ENCODE measurements at places on chromosomes 1 and 21.

DNA sequence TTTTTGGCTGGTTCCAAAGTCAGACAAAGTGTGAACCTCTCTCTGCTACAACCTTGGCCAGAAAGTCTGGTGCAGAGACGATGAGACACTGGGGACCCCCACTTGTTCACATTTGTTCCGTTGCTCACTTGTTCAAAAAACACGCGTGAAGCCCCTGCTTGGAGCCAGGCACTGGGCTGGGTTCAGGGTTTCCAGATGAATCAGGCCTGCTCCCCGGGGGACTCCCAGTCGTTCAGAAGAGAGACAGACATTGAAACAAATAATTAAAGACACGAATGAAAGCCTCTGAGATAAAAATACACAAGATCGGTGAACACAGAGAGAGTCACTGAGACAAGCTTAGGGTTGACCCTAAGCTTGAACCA, 101.5 kb upstream of the RUNX3 start:
- no peak for DNase-seq

DNA sequence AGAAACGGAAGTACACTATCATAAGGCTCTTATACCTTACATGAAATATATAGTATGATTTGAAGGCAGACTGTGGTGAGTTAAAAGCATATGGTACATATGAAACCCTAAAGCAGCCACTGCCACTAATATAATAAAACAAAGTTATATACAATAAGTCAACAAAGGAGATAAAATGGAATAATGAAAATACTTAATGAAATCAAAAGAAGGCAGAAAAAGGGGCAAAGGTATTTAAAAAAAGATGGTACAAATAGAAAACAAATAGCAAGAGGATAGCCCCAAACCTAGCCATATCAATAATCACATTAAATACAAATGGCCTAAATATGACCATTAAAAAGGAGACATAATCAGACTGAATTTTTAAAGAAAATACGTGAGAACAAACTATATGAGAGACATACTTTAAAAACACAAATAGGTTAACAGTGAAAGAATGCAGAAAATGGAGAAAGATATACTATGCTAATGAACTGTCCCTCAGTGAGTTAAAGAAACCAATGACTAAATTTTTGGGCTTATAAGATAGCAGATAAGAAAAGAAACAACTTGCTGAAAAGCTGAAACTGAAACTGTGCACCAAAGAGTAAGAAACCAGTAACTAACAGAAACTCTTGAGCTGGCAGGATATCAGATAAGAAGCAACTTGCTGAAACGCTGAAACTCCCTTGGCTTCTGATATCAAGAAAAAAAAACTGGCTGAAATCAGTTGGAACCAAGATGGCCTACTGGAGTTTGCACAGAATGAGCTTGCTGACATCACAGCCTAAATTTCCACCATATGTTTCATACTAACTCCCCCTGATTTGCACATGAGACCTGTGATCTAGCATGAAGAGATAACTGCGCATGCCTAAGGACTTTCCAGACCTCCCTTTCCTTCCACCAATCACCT, 44.3 kb upstream of the IL10 start:
- DNase-seq, result no peak

DNA sequence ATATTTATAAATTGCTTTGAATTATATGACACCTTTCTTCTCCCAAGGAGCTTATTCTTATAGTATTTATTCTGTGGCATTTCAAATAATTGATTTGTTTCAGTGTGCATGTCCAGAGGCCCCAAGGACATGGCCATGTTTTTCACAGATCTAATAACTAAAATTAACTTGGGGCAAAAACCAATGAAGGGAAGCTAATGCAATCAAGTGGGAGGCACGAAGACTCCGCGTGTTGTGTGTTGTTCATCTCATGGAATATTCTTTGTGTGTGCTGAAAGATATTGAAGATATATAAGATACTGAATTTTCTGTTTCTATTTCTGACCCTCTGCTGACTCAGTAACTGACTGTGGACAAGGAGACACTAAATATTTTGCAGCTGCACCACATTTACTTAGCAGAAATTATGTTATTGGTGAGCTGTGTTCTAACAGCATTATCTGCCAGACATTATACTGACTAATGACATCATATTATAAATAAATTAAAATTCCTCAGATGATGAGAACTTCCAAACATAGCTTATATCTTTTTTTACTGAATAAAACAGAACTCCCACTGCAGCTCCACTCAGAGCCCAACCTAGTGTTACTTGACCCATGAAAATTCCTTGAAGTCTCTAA, 519.3 kb upstream of the CXADR start:
- DNase-seq, result no peak

GRCh38 chr1:246086191-246086590, 420.9 kb downstream of the SMYD3 start:
- DNase-seq, result no peak

GRCh38 chr1:1430114-1430982, 5.1 kb upstream of the VWA1 start:
- DNase-seq, result no peak

- no peak for DNase-seq
Measured at GRCh38 chr1:178291166-178291565, 197.3 kb downstream of the RASAL2 start.

GRCh38 chr1:29502225-29502910, 266.0 kb downstream of the PTPRU start:
- DNase-seq, result no peak

DNA sequence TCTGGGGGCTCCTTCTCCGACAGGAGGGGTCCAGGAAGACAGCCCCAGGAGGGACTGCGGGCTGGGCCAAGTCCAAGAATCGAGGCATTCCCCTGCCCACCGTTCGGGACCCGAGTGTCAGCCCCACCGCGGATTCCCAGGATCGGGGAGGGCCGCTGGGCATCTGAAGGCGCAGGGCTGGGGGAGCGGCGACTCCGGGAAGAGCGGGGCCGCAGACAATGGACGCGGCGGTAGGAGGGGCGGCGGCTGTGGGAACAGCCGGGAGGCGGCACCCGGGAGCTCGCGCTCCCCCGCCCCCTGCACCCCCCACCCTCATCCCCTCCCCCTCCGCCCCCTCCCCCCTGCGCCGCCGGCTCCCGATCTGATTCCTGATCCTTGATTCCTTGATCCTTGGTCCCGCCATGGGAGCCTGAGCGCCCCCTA, at the start of gene VANGL2:
TSS of gene VANGL2 (plus strand) at position 342 of the 423 bp plus-strand sequence. CDS start 15,274 bp downstream, outside the sequence.
- no peak for DNase-seq

GRCh38 chr1:206589206-206589605, 23.1 kb downstream of the EIF2D start:
- DNase-seq, result no peak

GRCh38 chr1:197798492-197798891, 23.2 kb upstream of the DENND1B start:
- DNase-seq, result no peak

DNA sequence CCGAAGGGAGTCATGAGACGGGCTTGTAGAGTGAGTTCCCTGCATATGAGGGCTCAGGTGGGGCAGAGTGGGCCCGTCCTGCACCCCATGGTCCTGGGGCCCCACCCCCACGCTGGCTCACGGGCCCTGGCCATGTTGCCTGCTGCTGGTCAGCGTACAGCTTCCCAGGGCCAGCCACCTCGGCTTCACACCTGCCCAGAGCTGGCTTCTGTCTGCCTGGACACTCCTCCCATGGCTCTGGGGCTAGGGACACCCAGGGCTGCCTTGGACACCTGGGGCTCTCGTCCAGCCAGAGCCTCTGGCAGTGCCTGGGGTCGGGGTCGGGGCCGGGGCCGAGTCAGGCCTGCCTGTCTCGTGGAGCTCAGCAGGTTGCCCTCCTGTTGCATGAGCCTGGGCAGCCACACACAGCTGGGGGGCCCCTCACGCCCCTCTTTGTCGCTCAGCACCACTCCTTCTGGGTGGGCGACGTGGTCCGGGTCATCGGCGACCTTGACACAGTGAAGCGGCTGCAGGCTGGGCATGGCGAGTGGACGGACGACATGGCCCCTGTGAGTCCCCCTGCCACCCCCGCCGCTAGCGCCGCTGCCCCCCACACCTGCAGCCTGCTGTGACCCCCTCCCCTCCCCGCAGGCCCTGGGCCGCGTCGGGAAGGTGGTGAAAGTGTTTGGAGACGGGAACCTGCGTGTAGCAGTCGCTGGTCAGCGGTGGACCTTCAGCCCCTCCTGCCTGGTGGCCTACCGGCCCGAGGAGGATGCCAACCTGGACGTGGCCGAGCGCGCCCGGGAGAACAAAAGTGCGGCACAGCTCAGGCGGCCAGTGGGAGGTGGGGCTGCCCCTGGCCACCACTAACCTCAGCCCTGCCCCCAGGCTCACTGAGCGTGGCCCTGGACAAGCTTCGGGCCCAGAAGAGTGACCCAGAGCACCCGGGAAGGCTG, 5.5 kb upstream of the MMP23B start:
- no peak for DNase-seq

GRCh38 chr1:116546354-116546977, 24.4 kb downstream of the CD58 start:
- no peak for DNase-seq

DNA sequence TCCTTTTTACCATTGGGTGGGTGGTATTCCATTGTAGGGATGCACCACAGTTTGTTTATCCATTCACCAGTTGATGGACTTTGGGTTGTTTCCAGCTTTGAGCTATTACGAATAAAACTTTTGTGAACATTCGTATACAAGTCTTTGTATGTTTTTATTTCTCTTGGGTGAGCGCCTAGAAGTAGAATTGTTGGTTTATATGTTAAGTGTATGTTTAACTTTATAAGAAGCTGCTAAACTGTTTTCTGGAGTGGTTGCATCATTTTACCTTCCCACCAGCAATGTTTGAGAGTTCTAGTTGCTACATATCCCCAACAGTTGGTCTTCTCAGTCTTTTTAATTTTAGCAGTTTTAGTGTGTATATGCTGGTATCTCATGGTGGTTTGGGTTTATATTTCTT, 132.5 kb downstream of the PEX14 start:
- no peak for DNase-seq

DNA sequence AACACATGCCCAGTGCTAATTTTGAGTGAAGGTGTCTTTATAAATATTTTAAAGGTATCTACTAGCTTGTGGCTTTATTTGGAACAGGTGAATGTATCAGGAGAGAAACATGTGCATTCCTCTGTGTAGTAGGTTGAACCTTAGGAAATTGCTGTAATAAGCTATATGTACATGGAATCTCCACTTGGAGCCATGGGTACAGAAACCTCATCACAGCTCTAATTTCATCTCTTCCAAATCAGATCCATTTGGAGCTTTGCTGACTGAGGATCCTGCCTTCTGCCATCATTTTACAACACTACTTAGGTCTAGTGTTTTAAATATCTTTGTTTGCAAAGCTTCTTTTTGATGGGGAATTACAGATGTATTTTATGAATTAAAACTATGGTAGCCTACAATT, 2.1 kb downstream of the KCNK2 start:
- no peak for DNase-seq

DNA sequence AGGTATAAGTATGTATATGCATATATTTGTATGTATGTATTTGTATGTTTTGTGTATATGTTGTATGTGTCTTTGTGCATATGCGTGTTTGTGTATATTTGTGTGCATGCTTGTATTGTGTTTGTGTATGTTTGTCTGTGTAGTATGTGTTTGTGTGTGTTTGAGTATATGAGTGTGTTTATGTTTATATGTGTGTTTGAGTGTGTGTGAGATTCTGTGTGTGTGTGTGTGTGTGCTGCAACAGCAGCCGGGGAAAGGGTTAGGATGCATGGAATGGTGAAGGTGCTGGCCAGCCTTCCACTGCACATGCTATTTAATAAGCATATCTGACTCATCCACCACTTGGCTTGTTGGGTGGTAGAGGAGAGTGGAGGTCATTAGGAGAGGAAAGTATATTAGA, 46.6 kb upstream of the RAB4A start:
- no peak for DNase-seq

GRCh38 chr1:50570066-50570468, 146.8 kb upstream of the DMRTA2 start:
- DNase-seq, result no peak

GRCh38 chr1:17732475-17732874, 22.7 kb upstream of the ACTL8 start:
- DNase-seq, result no peak

- no peak for DNase-seq
Measured at GRCh38 chr1:54290506-54291184, 90.7 kb downstream of the MRPL37 start.

DNA sequence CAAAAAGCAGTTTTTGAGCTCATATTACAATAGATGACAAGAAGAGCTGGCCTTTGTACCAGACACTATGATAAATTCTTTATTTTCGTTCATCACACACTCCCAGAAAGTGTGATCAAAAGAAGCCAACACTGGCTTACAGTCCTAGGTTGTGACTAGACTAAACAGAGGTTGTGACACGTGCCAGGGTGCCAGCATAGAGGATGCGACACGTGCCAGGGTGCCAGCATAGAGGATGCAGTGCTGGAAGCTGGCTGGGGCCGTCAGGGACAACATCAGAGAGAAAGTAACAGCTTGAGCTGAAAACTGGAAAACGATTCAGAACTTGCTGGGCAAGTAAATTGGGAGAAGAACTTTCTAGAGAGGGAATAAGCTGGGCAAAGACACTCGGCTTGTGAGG, 2.2 kb downstream of the MTARC1 start:
- no peak for DNase-seq

DNA sequence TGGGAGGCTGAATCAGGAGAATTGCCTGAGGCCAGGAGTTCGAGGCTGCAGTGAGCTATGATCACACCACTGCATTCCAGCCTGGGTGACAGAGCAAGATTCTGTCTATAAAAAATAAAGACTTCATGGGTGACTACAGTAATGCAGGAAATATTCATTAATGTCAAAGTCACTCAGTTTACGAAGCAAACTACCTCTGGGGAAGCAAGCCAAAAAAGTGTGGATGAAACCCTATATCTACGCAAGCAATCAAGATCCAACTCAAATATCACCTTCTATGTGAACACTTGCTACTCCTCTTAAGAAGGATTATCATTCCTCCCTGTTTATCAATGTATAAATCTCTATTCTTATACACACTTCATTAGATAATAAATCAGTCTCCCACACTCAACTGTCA, 434.8 kb downstream of the SETD4 start:
- DNase-seq, result no peak

DNA sequence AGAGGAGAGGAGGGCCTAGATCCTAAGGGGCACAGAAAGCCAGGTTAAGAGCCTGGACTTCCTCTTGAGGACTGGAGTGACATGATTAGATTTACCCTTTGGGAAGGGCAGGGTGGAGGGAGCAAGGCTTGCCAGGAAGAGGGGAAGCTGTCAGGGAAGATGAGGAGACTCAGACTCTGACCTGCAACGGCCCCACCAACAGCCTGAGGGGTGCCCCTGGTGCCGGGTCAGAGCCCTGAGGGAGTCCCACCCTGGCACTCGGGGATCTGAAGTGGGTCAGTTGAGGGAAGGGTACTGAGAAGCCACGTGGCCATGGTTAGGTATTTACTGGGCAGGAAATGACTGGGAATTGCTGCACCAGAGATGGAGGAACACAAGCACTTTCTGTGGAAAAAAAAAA, 9.8 kb downstream of the ECE1 start:
- DNase-seq, result no peak

- DNase-seq, result no peak
Measured at GRCh38 chr1:80170811-80171485, 1164.4 kb upstream of the ADGRL4 start.
